ENCODE measurements at places on chromosomes 1 and 21.
A peak's percentile ranks its signal among the peaks of the same experiment; 100 is the strongest.

- DNase-seq = no peak
Observed at GRCh38 chr1:22763487-22764200, 53.0 kb downstream of the EPHB2 start.

GRCh38 chr1:226602186-226603021 is 53.8 kb downstream of the STUM start:
- no peak for DNase-seq

DNA sequence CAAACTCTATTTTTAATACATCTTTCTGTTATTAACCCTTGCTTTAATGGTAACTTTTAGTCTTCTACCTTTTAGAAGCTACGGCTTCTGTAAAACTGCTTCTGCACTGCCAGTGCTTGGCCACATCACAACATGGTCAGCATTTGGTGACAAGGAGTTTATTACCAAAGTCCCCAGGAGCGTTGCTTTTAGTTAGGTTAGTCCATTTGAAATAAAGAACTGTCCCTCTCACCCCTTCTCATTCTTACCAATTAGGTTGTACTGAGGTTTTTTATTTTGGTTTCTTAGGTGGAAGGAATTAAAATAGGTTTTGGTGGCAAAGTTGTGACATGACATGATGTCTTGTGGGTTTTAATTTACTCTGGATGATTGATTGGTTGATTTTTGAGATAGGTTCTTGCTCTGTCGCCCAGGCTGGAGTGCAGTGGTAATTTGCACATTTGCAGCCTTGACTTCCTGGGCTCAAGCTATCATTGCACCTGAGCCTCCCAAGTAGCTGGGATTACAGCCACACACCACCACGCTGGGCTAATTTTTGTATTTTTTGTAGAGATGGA is 39.2 kb downstream of the SPEN start:
- no peak for DNase-seq

GRCh38 chr1:115461526-115461925 is 123.5 kb upstream of the NGF start:
- DNase-seq = no peak

- no peak for DNase-seq
Observed at GRCh38 chr1:14897547-14897946, 256.0 kb upstream of the TMEM51 start.

DNA sequence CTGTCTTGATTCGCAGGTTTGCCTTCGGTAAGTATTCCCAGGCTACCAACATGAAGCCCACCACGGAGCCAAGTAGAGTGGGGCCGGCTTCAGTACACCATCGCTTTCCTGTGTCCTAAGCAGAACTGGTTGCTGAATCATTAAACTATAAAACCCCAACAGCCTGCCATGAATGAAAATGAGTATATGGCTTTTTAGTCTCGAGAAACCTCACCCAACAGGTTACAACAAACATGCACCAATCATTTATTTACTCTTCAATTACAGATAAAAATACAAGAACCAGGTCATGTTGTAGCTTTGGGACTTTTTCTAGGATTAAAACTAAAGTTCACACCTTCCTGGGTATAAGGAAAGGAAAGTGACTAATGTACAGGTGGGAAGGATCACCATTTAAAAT is 7.6 kb downstream of the TMPRSS2 start:
- DNase-seq = no peak

GRCh38 chr21:42424914-42425541 is 21.3 kb downstream of the UBASH3A start:
- DNase-seq = peak; percentile 66

GRCh38 chr1:7656557-7657215 is 114.4 kb upstream of the VAMP3 start:
- no peak for DNase-seq

- no peak for DNase-seq
Observed at GRCh38 chr1:96080925-96081324, 640.7 kb upstream of the PTBP2 start.

GRCh38 chr1:117059334-117059677 is 820 bp upstream of the TTF2 start:
- DNase-seq = peak; percentile 67

DNA sequence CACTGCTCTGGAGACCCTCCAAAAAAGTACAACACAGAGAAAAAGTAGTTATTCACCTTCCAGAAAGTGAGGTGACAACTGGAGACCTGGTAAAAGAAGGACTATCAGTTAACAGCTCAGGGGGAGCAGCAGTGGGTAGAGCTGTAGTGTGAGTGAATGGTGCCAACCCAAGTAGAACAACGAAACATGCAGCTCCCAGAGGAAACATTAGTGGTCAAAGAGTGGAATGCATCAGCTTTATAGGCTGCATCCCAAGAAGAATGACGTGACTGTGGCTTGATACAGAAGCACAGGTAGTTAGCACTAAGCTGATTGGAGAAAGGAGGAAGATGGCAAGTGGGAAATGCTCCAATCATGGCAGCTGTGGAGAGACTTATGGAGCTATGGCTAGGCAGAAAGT is 275.7 kb upstream of the CAMK1G start:
- no peak for DNase-seq

DNA sequence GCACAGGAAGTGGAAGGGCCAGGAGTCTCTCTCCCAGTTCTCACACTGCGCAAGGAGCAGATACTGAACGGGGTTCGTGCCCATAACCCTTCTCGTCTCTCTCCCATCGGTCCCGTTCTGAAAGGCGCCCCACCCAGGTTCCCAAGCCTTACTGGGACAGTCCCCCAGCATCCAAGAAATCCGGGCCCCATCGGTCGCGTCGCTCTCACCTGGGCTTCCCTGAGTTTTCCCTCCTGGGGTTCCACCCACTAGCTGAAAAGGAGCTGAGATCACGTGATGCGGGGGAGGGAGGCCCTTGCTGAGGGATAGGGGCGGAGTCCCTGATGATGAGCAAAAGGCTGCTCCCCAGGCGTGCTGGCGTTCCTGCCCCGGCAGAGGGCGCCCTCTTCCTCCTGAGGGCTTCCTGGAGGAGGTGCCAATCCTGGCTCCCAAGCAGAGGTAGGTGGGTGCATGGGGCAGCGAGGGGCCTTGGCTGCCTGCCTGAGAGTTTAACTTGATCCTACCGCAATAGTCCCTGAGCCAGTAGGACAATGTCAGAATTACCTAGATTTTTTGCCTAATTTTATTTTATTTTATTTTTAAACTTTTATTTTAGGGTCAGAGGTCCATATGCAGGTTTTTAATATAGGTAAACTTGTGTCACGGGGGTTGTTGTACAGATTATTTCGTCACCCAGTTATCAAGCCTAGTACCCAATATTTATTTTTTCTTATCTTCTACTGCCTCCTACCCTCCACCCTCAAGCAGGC is at the start of gene SPOCD1:
Gene SPOCD1, minus strand, starts transcription at position 271 of the 749 bp plus-strand sequence. CDS start 689 bp downstream, outside the sequence.
- DNase-seq = peak; percentile 79

GRCh38 chr1:34597877-34598514 is 156.9 kb upstream of the GJB5 start:
- peak; percentile 35 for DNase-seq

- DNase-seq = no peak
Observed at GRCh38 chr1:51957618-51958017, 32.9 kb downstream of the RAB3B start.

GRCh38 chr1:113784104-113784779 is 25.0 kb upstream of the PHTF1 start:
- no peak for DNase-seq

- no peak for DNase-seq
Observed at GRCh38 chr1:69700770-69701169, 133.0 kb downstream of the LRRC7 start.

DNA sequence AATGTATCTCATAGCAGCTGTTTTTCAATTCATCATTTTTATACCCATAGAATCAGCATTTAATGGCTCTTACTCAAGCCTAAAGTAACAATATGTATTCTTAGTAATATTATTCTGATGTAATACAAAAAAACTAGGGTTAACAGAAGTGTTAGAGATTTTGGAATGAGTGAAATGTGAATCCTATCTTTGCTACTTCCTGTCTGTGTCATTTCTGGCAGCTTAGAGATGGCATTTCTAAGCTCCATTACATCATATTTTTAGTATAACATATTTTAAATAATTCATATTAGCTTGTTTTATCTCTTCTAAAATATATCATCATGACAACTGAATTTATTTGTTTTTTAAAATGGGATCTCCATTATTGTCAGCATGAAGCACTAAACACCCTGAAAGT is 90.2 kb downstream of the LRRC7 start:
- DNase-seq = no peak

- DNase-seq = no peak
Observed at GRCh38 chr1:239457491-239458143, 71.2 kb downstream of the CHRM3 start.

DNA sequence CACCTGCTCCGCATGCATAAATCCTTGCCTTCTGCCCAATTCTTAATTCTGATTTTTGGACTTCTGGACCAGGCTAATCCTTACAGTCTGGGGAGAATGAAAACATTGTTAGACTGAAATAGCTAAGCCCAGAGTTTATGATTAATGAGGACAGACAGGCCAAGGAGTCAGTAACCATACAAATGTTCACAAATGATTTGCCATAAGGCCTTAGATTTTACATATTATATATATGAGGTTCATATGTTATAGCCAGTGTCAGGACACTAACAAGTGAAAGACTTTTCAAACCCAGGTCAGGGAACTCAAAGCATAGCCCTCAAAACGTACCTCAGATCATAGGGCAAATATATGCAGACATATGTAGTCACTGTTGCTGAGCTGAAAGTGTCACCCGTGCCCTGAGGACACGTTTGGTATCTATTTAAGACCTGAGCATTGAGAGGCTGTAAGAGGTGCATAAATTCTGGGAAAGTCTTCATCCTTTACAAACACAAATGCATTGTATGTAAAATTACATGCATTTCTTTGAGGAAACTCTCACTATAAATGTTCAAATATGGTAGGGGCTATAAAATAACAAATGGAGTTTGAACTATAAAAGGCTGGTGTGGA is 45.3 kb upstream of the FBXO28 start:
- DNase-seq = no peak

DNA sequence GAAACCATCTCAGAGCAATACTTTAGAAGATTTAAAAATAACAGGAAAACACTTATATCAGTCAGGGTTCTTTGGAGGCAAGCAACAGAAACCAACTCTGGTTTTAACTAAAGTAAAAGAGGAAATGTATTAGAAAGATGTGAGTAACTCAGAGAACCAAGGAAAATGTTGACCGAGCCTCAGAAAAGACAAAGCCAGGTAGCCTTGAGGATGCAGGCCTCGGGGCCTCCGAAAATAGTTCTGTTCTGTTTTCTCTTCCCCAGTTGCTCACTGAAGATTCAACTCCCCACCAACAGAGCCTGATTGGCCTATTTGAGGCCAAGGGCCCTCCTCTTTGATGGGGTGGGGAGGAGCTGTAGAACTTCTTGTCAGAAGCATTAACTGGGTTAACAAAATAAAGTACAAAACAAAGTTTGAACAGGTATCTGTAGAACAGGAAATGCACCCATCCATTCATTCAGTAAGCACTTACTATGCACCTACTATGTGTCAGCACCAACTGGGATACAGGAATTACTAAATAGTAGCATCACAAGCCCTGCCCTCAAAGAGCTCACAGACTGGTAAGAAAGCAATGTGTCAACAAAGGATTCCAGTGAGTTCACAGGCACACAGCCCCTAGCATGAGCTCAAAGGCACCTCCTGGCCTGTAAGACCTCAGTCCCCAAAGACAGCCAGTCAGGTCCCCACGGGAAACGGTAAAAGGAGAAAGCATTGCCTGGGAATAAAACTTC is 12.6 kb downstream of the SLAMF8 start:
- no peak for DNase-seq

DNA sequence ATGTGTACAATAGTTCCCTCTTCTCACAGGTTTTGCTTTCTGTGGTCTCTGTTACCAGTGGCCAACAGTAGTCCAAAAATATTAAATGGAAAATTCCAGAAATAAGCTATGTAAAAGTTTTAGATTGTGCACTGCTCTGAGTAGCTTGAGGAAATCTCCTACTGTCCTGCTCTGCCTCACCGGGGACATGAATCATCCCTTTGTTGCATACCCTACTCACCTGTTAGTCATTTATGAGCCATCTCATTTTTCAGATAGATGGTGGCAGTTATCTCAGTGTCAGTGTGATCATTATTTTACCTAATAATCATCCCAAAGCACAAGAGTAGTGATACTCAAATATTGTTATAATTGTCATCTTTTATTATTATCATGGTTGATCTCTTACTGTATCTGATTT is 688.1 kb downstream of the PLA2G4A start:
- no peak for DNase-seq

GRCh38 chr1:3103967-3104677 is 35.1 kb downstream of the PRDM16 start:
- DNase-seq = no peak

DNA sequence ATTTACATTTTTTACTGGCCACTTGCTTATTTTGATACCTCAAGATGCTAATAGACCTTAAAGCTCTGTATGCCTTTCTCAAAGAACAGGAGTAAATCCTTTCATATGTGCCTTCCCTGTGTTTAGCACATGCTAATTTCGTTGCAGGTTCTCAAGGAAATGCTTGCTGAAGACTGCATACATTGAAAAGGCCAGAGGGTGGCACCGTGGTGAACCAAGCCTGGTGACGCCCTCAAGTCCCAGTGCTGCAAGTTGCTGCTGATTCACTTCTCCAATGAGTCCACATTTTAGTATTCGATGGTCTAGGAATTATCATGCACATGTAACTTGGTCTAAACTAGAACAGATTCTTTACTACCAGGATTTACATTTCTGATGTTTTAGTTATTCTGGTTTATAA is 94.1 kb downstream of the CLDN17 start:
- no peak for DNase-seq

DNA sequence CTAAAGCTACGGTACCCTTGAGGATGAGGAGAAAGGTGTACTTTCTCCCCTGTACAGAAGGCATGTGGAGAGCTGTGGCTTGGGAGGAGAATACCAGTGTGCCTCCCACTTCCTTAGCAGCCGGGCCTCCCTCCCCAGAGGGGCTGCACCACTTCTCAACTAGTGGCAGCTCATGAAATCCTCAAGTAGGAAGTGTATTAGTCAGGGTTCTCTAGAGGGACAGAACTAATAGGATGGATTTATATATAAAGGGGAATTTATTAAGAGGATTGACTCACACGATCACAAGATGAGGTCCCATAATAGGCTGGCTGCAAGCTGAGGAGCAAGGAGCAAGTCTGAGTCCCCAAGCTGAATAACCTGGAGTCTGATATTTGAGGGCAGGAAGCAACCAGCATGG is 53.1 kb upstream of the PPP2R5A start:
- DNase-seq = no peak

GRCh38 chr21:33455686-33456446 is 23.9 kb downstream of the TMEM50B start:
- no peak for DNase-seq

- DNase-seq = no peak
Observed at GRCh38 chr1:110463725-110464124, 12.8 kb downstream of the PROK1 start.

DNA sequence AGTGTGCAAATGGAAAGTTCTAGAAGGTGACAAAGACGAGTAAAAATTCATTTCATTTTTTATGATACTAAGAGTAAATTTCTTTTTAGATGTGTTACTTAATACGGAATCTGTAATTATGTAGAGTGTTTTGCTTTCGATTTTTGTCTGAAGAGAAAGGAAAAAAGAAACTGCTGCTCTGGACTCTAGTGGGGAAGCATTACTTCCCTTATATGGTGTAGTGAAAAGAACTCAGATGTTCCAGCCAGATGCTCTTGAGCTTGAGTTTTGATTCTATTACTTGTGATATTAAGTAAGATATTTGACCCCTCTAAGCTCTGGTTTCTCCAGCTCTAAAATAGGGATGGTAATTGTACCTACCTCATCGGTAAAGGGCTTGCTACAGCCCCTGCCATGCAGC is 12.2 kb upstream of the GPR161 start:
- DNase-seq = no peak

Data from stimulated activated CD8-positive, alpha-beta memory T cell treated with anti-CD3 and anti-CD28 coated beads, Interleukin-15, amount 100 ng/mL, for 48 hours (primary cell).